ENCODE measurements at places on chromosomes 13 and 19.

GRCh38 chr19:16316506-16316882 lies 8.1 kb upstream of the KLF2 start:
- DNase-seq: no peak

DNA sequence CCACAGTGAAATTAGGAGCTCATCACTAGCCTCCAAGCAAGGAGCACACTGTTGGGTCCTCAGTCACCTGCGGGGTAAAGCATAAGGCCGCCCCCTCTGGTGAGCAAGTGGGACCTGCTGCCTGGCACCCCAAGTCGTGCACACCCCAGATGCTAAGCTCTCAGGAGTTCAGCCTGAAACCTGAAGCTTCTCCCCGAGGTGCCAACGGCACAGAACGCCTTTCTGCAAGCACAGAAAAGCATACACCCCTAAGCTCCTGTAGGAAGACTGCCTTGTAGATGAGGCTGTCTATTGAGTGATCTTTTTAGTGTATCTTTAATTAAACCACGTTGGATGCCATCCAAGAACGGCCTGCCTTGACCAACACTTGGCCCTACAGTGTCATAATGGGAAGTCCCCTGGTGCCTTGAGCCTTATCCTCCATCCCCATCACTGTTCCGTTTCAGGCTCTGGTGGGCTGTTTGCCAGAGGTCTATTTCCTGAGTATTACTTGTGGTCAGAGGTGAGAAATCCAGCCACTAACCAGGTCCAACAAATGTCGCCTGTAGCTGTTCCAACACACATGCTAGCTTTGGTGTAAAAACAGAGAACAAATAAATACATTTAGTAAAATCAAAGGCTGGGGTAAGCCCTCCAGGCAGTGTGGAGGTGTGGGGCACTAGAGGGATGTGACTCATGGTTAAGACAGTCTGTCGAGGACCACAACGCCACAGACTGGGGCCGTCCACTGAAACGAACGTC lies 44.8 kb downstream of the C13orf42 start:
- DNase-seq: no peak

DNA sequence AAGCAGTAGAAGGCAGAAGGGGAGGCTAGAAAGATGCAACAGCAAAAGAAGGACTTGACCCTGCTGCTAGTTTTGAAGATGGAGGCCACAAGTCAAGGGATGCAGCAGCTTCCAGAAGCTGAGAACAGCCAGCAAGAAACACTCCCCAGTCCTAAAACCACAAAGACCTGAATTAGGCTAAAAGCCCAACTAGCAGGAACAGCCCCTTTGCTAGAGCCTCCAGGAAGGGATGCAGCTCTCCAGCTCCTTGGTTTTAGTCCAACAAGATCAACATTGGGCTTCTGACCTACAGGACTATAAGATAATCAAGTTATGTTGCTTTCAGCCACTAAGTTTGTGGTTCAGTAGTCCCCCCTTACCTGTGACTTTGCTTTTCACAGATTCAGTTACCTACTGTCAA lies 10.5 kb upstream of the LATS2 start:
- no peak for DNase-seq

GRCh38 chr13:32829676-32830335 lies 186.4 kb upstream of the KL start:
- DNase-seq: no peak

DNA sequence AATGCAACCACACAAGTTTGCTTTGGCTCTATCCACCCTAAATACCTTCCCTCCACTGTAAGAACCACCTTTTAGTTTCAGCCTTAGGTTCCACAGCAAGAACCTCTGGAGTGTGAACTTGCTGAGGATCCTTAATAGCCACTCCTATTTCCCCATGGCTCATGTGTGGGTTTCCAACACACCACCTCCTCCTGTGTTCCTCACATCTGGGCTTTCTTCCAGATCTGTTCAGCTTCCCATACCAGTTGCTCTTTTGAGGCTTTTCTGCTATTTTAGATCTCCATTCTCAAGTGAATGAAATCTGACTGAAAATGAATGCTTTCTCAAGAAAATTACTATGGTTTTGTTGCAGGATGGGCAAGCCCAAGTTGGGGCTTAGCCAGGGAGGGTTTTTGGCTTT lies 104.8 kb upstream of the MIR17HG start:
- DNase-seq: no peak

- DNase-seq: no peak
Observed at GRCh38 chr13:52112591-52112990, 16.3 kb downstream of the NEK5 start.

DNA sequence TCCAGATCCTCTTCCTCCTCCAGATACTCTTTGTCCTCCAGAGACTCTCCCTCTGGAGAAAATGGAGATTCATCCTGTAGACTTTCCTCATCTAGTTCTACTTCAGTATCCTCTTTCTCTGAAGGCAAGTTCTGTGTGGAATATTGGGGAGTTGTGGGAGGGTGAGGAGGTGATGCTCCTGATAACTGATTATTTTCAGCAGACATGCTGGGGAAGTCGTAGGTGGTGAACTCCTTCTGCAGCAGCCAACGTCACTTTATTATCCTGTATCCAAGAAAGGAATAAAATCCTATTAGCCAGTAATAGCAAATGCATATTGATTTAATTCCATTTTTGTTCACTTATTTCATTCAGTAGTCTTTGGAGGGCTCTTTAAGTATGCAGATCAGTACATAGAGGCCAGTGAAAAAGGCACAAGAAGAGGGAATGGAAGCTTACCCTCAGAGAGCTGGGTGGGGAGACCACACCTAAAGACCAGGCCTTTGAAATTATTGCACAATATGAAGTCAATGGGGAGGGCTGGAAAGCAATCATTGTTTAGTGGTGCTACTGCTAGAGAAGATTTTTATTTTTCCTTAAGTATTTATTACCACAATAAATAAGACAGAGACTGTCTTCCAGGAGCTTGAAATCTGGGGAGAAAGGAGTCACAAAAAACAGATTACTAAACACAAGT lies 18.6 kb downstream of the ERICH6B start:
- no peak for DNase-seq

- no peak for DNase-seq
Observed at GRCh38 chr13:91280801-91281200, 66.7 kb upstream of the MIR17HG start.
